NCI-H2171 (cell line): ENCODE measurements at places on chromosomes 7 and 10.
A peak's percentile ranks its signal among the peaks of the same experiment; 100 is the strongest.

DNA sequence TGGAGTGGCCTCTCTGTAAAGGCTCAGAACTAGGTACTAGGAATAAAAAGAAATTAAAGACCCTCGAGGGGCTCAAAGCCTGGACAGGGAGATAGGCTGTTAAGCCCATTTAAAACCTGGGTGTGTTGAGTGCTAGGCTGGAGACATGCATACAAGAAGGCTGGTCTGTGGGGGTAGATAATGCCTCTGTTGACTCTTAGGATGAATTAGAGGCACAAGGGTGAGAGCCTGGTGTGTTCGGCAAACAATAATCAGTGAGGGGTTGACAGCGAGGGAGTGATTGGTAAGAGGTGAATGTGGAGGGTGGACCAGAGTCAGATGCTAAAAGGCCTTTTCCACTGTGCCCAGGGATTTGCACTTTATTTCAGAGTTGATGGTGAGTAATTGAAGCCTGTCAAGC, 12.7 kb downstream of the GSTO2 start:
- no peak for DNase-seq

GRCh38 chr10:131273476-131273875, 38.0 kb downstream of the TCERG1L start:
- DNase-seq = no peak

DNA sequence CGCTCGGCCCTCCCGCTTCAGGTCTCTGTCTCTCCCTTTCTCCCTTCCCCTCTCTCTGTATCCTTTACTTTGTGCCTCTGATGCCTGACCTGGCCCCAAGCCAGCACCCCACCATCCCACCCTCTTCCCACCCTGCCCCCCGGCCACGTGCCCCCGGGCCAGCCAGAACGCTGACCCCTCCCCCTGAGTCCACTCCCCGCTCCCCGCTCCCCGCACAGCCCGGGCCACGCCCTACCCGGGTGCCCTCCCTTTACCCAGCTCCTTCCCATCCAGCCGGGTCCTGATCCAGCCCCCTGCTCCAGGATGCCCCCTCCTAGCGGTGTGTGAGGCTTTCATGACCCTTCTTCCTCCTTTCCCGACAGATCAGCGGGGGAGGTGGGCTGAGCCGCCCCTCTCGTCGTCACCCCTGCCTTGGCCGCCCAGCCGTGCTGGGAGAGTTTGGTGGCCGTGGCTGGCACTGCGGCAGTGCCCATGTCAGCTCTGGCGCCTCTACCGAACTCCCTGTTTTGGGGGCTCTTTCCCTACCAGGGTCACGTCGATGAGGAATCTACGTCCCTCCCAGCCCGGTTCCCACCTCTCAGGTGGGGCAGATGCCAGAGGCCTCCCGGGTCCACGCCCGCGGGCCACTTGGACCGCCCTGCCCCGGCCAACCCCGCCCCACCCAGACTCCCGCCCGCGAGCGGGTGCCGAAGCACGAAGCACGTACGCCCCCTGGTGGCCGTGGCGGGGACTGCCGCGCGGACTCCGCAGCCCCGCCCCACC, 127.4 kb downstream of the UBE2H start:
- DNase-seq = peak; percentile 73

DNA sequence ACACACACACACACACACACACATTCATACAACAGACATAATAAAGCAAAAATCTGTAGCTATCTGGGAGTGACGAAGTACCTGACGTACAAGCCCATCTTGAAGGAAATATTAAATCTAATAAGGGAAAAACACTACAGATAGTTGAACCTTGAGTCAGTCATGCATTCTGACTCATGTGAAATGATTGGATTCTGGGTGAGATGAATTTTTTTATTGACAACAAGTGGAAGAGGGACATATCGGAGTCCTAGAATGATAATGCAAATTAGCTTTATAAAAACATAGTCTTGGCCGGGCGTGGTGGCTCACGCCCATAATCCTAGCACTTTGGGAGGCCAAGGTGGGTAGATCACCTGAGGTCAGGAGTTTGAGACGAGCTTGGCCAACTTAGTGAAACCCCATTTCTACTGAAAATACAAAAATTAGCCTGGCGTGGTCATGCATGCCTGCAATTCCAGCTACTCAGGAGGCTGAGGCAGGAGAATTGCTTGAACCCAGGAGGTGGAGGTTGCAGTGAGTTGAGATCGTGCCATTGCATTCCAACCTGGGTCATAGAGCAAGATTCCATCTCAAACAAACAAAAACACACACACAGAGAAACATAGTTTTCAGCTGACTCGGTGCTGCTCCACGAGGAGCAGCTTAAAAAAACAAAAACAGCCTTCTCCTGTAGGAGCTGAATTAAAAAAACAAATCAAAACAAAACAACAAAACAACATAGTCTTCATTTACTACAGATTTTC, 154.4 kb upstream of the MKLN1 start:
- no peak for DNase-seq

GRCh38 chr7:74542558-74543117, 88.9 kb downstream of the GTF2IRD1 start:
- peak; percentile 86 for DNase-seq

GRCh38 chr10:97713339-97713825, at the start of gene MARVELD1:
Gene MARVELD1, plus strand, starts transcription at chr10:97713730. Its CDS starts 147 bp downstream, at chr10:97713877.
- DNase-seq = peak; percentile 56

GRCh38 chr10:122494833-122495232, 33.5 kb downstream of the HTRA1 start:
- DNase-seq = no peak

DNA sequence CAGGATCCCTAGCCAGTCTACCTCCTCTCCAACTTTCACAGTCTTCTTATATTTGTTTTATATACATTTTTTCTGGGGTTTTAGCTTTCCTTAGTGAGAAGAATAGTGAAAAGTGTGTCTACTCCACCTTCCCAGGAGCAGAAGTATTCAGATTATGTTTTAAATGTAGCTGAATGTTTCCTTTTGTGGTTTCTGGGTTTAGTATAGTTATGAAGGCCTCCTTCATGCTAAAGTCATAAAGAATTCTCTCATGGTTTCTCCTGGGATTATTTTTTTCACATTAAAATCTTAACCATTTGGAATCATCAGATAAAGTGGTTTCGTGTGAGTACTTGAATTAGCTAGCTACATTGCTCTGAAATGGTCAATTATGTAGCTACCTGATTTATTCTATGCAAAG, 50.9 kb downstream of the ANKMY2 start:
- no peak for DNase-seq

GRCh38 chr7:22329816-22330524, 27.0 kb downstream of the RAPGEF5 start:
- no peak for DNase-seq

DNA sequence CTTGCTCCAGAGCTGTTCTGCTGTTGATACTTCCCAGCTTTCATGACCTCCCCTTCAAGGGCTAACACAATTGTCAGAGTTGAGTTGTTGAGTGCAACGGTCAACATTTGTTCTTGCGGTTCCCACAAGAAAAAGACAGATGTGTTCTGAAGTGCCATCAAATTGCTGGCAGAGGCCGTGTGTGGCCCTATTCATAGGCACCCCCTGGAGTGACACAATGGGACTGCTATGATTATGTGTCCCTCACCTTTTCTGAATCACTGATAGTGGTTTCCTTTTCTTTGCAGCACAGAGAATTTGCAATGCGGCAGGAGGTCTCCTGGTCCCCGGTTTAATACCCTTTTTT, 5.8 kb upstream of the IGFBP1 start:
- DNase-seq = no peak

GRCh38 chr10:87750817-87751216, 67.2 kb downstream of the ATAD1 start:
- DNase-seq = no peak

DNA sequence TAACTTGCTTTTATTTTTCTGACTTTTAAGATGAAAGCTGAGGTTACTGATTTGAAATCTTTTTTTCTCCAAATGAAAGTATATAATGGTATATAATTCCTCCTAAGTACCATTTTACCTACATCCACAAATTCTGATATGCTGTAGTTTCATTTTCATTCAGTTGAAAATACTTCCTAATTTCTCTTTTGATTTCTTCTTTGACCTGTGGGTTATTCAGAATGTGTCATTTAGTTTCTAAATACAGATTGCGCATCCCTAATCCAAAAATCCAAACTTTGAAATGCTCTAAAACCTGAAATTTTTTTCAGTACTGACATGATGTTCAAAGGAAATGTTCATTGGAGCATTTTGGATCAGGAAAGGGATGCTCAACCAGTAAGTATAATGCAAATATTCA, 168.7 kb downstream of the CELF2 start:
- DNase-seq = no peak

- DNase-seq = no peak
Observed at GRCh38 chr7:71472962-71473361, 341.0 kb downstream of the GALNT17 start.
